ENCODE measurements at places on chromosomes 7 and 10. TPM values are rescaled to one million over a fixed set of nuclear protein-coding genes. Genes with fewer than 3 reads are reported as not detected.

The TMEM196 gene
- not detected for total RNA-seq

The PHYHIPL gene
- total RNA-seq, result not detected

The CALY gene
- not detected for total RNA-seq

The ST8SIA6 gene
- total RNA-seq, result 0.09 TPM

The OPN1SW gene
- not detected for total RNA-seq

The TBRG4 gene
- 46.6 TPM for total RNA-seq

The LIPK gene
- total RNA-seq, result not detected

The HIPK2 gene
- 28.8 TPM for total RNA-seq

The HOGA1 gene
- 0.08 TPM for total RNA-seq
